Peyer's patch (tissue), 4 donors: ENCODE measurements at places on chromosomes 11 and 22. TPM values are rescaled to one million over a fixed set of nuclear protein-coding genes. Genes with fewer than 3 reads are reported as not detected.
A peak's percentile ranks its signal among the peaks of the same experiment; 100 is the strongest.

- no peaks in the 10 kb centered on the region for H3K27me3 ChIP-seq
- H3K4me1 ChIP-seq: no peaks in the 10 kb centered on the region
- no peaks in the 10 kb centered on the region for H3K36me3 ChIP-seq
- no peak overlapping the region for H3K27ac ChIP-seq
- no peak for DNase-seq
Measured at GRCh38 chr11:99676292-99676691, 655.5 kb downstream of the CNTN5 start.

- H3K4me3 ChIP-seq: no peak overlapping the region
- no peaks in the 10 kb centered on the region for H3K27me3 ChIP-seq
- H3K27ac ChIP-seq: peak overlapping the region; percentile 8
- H3K4me1 ChIP-seq: no peaks in the 10 kb centered on the region
Measured at GRCh38 chr11:8802251-8802650, 108.7 kb upstream of the AKIP1 start.

DNA sequence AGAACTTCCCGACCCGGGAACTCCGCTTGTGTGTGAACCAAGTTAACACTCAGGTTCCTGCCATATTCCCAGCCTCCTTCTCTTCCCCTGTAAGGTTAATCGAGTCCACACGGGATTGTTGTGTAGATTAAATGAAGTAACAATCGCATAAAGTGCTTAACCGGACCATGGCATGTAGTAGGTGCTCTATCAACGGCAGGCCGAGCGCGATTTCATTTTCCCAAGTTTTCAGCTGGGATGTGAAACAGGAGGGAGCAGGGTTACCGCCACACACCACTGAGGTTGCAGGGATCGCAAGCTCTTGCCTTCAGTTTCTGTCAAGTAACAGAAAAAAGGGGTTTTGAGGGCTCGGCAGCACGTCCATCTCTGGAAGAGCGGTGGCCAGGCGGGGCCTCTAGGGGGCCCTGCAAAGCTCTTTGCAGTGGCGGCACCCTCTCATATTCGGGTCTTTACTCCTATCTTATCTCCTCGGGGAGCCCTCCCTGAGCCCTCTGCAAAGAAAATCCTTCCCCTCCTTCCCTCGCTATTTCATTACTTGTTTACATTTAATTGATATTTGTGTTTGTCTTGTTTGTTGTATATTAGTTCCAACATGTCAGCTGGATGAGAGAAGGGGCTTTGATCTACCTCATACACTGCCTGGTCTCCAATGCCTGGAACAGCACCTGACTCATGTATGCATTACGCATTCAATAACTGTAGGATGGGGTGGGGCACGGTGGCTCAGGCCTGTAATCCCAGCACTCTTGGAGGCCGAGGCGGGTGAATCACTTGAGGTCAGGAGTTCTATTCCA lies 816 bp upstream of the PLEKHA7 start:
- no peaks in the 10 kb centered on the region for H3K27me3 ChIP-seq
- H3K27ac ChIP-seq: no peak overlapping the region
- peak overlapping the region; percentile 70 for H3K4me3 ChIP-seq
- peaks cover 5% of the 10 kb centered on the region for H3K4me1 ChIP-seq

GRCh38 chr11:30196400-30197206 lies 34.2 kb upstream of the FSHB start:
- no peak overlapping the region for H3K27ac ChIP-seq
- no peak overlapping the region for H3K4me3 ChIP-seq
- DNase-seq: peak; percentile 71
- H3K27me3 ChIP-seq: no peaks in the 10 kb centered on the region
- H3K36me3 ChIP-seq: no peaks in the 10 kb centered on the region

DNA sequence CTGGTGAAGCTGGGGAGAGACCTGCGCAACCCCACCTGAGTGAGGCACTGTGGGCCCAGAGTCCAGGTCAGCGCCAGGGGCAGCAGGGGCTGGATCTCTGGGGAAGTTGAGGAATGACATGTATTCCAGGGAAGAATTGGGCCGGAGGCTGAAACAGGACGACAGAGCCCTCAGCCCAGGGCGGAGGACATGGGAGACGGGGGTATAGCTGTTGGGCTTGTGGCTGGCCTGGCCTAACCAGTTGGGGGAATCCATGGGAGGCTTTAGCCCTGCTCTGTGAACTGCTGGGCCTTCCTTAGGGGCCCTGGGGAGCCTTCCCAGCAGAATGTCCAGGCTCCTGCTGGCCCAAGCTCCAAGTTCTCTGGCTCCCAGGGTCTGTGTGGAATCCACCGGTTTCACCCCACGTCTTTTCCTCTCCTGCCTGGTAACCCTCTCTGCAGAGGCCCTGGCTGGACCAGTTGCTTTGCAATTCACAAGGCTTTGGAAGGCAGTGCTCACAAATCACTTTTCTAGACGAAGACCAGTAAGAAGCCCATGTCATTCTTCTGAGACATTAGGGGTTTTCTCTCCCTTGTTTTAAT lies 50.4 kb upstream of the KCNQ1OT1 start:
- H3K27ac ChIP-seq: no peak overlapping the region
- no peaks in the 10 kb centered on the region for H3K36me3 ChIP-seq
- H3K27me3 ChIP-seq: no peaks in the 10 kb centered on the region
- no peaks in the 10 kb centered on the region for H3K4me1 ChIP-seq
- no peak overlapping the region for H3K4me3 ChIP-seq
- DNase-seq: no peak

GRAP2 gene
- total RNA-seq: 5.8 TPM

POU2AF3 gene
- 2.5 TPM for total RNA-seq
